HepG2 (cell line): ENCODE measurements at places on chromosomes 3 and 15. TPM values are rescaled to one million over a fixed set of nuclear protein-coding genes. Genes with fewer than 3 reads are reported as not detected.

DNA sequence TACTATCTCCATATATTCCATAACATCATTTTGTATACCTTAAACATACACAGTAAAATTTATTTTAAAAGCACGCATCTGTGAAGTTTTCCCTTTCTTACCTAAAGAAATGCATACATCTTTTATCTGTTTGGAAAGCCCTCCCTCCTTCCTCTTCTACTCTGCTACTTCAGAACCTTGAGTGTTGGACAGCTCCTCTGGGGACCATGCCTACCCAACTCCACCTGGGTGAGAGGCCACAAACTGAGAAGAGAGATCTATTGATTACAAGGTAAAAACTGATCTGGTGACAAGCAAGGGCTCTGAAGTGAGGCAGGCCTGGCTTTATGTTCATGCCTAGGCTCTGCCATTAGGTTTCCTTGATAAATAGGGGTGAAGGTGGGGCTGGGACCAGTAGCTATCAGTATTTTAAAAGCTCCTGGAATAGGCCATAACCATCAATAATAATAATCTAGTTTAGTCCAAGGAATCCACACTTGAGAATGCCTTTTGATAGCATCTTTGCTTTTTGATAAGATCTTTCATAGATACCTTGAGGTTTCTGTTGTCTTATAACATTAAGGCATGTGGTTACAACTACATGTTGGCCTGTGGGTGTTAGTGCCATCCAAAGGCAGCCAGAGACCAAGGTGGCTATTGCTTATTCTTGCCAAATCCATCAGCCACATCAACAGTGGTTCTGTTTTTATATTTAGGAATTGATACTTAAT lies 148.8 kb downstream of the KCNMB2 start:
- no peak for DNase-seq
- H3K4me1 ChIP-seq: no peaks in the 10 kb centered on the region
- no peak overlapping the region for H3K4me3 ChIP-seq

- H3K4me3 ChIP-seq: no peak overlapping the region
- H3K27me3 ChIP-seq: no peaks in the 10 kb centered on the region
- DNase-seq: no peak
- no peaks in the 10 kb centered on the region for H3K36me3 ChIP-seq
- H3K4me1 ChIP-seq: no peaks in the 10 kb centered on the region
- no peak overlapping the region for H3K27ac ChIP-seq
Measured at GRCh38 chr15:20106026-20106425, 435.6 kb downstream of the GOLGA6L6 start.

ZMYND10 gene
- 0.74 and 1.8 TPM in 2 replicates for polyA plus RNA-seq

REC114 gene
- polyA plus RNA-seq: not detected in 2 replicates
